Activated naive CD4-positive, alpha-beta T cell (primary cell): ENCODE measurements at places on chromosomes 7 and 10.

GRCh38 chr7:145293754-145294153, 457.9 kb upstream of the TPK1 start:
- DNase-seq: no peak

- DNase-seq: no peak
These were observed 334.1 kb upstream of the TPK1 start for GRCh38 chr7:145169908-145170307.

GRCh38 chr10:111079241-111079760, 2.5 kb downstream of the ADRA2A start:
- no peak for DNase-seq

- DNase-seq: no peak
These were observed 25.2 kb downstream of the ASZ1 start for GRCh38 chr7:117402109-117402508.

- no peak for DNase-seq
These were observed 162.2 kb downstream of the SLIT1 start for GRCh38 chr10:97023401-97024167.

- DNase-seq: no peak
These were observed 772.9 kb downstream of the SORCS3 start for GRCh38 chr10:105413997-105414396.
